ENCODE measurements at places on chromosomes 7 and 10. TPM values are rescaled to one million over a fixed set of nuclear protein-coding genes. Genes with fewer than 3 reads are reported as not detected.

The BHLHA15 gene
- not detected for polyA plus RNA-seq

The MYH16 gene
- not detected for polyA plus RNA-seq

The RADIL gene
- 6.6 TPM for polyA plus RNA-seq

The OPALIN gene
- not detected for polyA plus RNA-seq

The GPR26 gene
- polyA plus RNA-seq = 8.0 TPM

The CPXM2 gene
- not detected for polyA plus RNA-seq

The TMEM248 gene
- polyA plus RNA-seq = 44.5 TPM

The TFEC gene
- not detected for polyA plus RNA-seq

The MBL2 gene
- not detected for polyA plus RNA-seq

The TMEM168 gene
- polyA plus RNA-seq = 24.0 TPM

The CPA2 gene
- 0.41 TPM for polyA plus RNA-seq

The NAT16 gene
- 4.5 TPM for polyA plus RNA-seq

The LRRN3 gene
- 138 TPM for polyA plus RNA-seq

The SRRM3 gene
- 34.9 TPM for polyA plus RNA-seq

The FRMD4A gene
- 41.4 TPM for polyA plus RNA-seq

The RBP3 gene
- not detected for polyA plus RNA-seq

The CALCR gene
- 3.6 TPM for polyA plus RNA-seq

The ATG9B gene
- 1.2 TPM for polyA plus RNA-seq

The TAS2R16 gene
- polyA plus RNA-seq = not detected

The RNF133 gene
- not detected for polyA plus RNA-seq

The PNLIPRP3 gene
- polyA plus RNA-seq = not detected

The VIPR2 gene
- polyA plus RNA-seq = 0.51 TPM

The ALOX5 gene
- not detected for polyA plus RNA-seq

The CPEB3 gene
- 20.0 TPM for polyA plus RNA-seq

The NPY4R gene
- not detected for polyA plus RNA-seq

The NEBL gene
- 16.4 TPM for polyA plus RNA-seq

The POLR3A gene
- polyA plus RNA-seq = 15.6 TPM

The PLXDC2 gene
- polyA plus RNA-seq = 3.4 TPM

The TRUB1 gene
- polyA plus RNA-seq = 48.8 TPM

Measured in neural cell (in vitro differentiated cells).